ENCODE measurements at places on chromosomes 11 and 22. TPM values are rescaled to one million over a fixed set of nuclear protein-coding genes. Genes with fewer than 3 reads are reported as not detected.

GRCh38 chr22:42907404-42908373, 50.6 kb upstream of the ARFGAP3 start:
- no peaks in the 10 kb centered on the region for H3K4me1 ChIP-seq
- DNase-seq: no peak
- H3K4me3 ChIP-seq: no peak overlapping the region
- no peaks in the 10 kb centered on the region for H3K27me3 ChIP-seq
- H3K27ac ChIP-seq: no peak overlapping the region

Gene CALCB
- total RNA-seq: not detected

DNA sequence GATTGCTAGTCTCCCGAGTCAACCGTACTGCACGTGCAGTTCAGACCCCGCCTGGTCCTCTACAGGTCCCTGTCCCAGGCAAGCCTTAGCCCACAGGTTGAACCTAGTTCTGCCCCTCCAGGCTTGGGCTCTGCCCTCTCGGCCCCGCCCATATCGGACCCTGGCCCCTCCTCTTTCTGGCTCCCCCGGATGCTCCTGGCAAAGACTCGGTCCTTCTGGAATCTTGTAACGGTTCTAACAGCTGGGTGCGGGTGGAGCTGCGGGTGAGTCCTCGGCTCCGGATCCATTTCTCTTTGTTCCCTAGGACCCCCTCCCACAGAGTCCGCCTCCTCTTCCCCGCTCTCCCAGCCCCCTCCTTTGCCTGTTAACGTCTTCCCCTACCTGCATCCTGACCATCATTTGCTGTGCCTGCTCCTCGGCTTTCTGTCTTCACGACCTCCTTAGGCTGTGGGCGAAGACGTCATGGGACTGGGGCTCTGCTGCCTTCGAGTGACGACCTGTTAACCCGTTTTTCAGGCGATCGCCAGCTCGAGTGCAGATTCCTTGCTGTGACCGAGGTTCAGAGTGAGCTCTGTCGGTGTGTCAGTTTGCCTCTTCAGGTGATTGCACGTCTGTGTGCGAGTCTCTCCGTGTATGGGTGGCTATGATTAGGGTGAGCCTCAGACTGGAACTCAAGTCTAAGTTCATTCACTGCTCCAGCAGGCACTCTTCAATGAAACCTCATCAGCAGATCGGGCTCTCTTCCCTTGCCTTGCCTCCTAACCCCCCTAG, at the start of gene DNHD1:
Gene DNHD1, plus strand, starts transcription at position 212 of the 771 bp plus-strand sequence. CDS start 936 bp downstream, outside the sequence.
- no peak within 1 kb of the TSS for H3K4me3 ChIP-seq
- no peaks in the 10 kb centered on the region for H3K27me3 ChIP-seq
- H3K36me3 ChIP-seq: peaks cover 6% of the 10 kb centered on the region
- H3K27ac ChIP-seq: no peak within 1 kb of the TSS
- no peaks in the 10 kb centered on the region for H3K4me1 ChIP-seq

GRCh38 chr11:103202048-103202651, 92.9 kb downstream of the DYNC2H1 start:
- DNase-seq: no peak
- no peak overlapping the region for H3K27ac ChIP-seq
- H3K4me3 ChIP-seq: no peak overlapping the region
- H3K4me1 ChIP-seq: no peaks in the 10 kb centered on the region
- H3K27me3 ChIP-seq: no peaks in the 10 kb centered on the region
- H3K36me3 ChIP-seq: no peaks in the 10 kb centered on the region

DNA sequence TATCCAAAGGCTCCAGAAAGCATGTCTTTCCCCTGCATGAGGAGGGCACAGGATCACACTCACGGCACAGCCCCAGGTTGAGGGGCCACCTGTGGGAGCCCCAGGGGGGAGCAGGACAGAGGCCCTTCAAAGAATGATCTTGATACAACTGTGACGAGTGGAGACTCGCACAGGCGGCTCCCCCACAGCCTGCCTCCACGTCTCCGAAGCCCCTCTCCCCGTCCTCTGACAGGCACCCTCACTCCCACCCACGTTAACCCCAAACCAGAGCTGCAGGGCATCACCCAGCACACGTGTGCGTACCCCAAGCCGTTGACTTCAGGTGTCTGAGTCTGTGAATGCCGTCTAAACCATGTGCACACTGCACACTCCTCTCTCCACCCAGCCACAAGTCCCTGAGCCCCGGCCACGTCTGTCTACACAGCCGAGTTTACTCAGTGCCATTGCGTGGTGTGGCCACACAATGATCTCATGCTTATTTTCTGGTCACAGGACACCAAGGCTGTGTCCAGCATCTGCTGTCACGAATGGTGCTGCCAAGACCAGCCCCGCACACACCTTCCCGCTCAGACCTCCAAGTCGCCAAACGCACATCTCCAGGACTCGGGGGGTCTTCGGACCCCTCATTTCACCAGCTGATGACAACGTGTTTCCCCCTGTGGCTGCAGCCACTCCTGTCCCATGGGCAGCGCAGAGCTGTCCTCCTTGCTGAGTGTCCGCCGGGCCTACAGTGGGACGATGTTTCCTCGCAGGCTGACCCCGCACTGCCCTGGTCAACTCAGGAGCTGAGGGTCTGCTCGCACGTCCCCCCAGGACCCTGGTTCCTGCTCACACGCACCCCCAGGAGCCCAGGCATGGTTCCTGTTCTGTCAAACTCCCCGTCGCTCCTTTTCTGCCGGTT, 251.2 kb downstream of the BRD1 start:
- no peak overlapping the region for H3K27ac ChIP-seq
- H3K4me1 ChIP-seq: no peaks in the 10 kb centered on the region
- no peak for DNase-seq
- H3K36me3 ChIP-seq: no peaks in the 10 kb centered on the region
- no peaks in the 10 kb centered on the region for H3K27me3 ChIP-seq

Gene OR52I1
- not detected for total RNA-seq

DNA sequence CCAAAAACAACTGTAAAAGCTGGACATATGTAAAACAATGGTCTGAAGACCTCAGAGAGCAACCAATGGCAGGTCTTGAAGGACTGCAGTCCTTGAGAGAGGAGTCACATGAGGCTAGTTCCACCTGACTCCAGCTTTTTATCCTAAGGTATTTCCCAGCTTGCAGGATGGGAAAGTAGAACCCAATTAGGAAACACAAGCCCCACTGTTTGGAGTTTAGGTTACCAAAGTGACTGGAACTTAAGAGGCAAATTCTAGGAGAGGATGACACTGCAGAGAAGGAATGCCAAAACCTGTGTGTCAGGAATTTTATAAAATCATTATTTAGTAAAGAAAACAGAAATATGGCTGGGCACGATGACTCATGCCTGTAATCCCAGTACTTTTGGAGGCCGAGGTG, 18.4 kb downstream of the OR2AT4 start:
- no peaks in the 10 kb centered on the region for H3K36me3 ChIP-seq
- no peak overlapping the region for H3K4me3 ChIP-seq
- no peak overlapping the region for H3K27ac ChIP-seq
- no peak for DNase-seq
- H3K4me1 ChIP-seq: no peaks in the 10 kb centered on the region
- peaks cover 12% of the 10 kb centered on the region for H3K27me3 ChIP-seq

- no peaks in the 10 kb centered on the region for H3K27me3 ChIP-seq
- no peak overlapping the region for H3K27ac ChIP-seq
- no peak overlapping the region for H3K4me3 ChIP-seq
Observed at GRCh38 chr11:65221026-65221425, 39.3 kb downstream of the CAPN1 start.

DNA sequence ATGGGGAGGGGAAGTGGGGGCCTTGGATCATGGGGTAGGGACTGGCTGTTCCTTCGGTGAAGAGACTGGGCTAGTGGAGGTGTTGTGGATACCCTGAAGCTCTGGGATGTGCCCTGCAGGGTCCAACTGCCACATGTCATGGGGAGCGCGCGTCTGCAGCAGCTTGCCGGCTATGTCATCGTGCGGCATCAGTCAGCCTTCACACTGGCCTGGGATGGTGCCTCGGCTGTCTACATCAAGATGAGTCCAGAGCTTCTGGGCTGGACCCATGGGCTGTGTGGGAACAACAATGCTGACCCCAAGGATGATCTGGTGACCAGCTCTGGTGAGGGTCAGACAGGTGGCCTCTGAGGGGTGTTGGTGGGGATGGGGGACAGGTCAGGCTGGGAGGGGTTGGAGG, 9.9 kb downstream of the OTOG start:
- H3K27me3 ChIP-seq: no peaks in the 10 kb centered on the region
- H3K27ac ChIP-seq: no peak overlapping the region
- no peaks in the 10 kb centered on the region for H3K4me1 ChIP-seq
- no peak overlapping the region for H3K4me3 ChIP-seq
- no peak for DNase-seq
- no peaks in the 10 kb centered on the region for H3K36me3 ChIP-seq

Gene GUCY1A2
- total RNA-seq: 1.9 TPM

GRCh38 chr11:71250523-71251150, 1.7 kb downstream of the SHANK2 start:
- H3K36me3 ChIP-seq: no peaks in the 10 kb centered on the region
- DNase-seq: no peak
- H3K4me3 ChIP-seq: no peak overlapping the region
- H3K27me3 ChIP-seq: peaks cover 15% of the 10 kb centered on the region

Gene GRK3
- total RNA-seq: 12.0 TPM

DNA sequence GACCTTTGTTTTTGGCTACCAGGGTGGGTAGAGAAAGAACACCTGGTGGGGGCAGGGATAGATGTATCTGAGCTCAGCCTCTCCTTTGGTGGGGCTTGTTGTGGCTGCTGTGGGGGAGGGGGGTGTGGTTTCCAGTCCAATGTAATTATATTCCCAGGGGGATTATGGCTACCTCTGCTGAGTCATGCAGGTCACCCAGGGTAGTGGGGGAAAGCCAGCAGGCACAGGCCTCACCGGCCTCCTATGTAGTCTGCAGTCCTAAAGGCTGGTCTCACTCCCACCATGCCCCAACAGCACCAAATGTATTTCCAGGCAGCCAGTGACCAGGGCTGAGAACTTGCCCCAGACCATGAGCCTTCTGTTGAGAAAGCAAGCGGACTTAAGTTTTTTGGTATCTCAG, 119.6 kb downstream of the DYNC2H1 start:
- H3K4me3 ChIP-seq: no peak overlapping the region
- H3K27ac ChIP-seq: no peak overlapping the region
- H3K36me3 ChIP-seq: no peaks in the 10 kb centered on the region
- DNase-seq: no peak
- H3K4me1 ChIP-seq: no peaks in the 10 kb centered on the region

GRCh38 chr11:1718326-1718725, 21.3 kb downstream of the KRTAP5-6 start:
- no peak overlapping the region for H3K27ac ChIP-seq
- no peaks in the 10 kb centered on the region for H3K27me3 ChIP-seq
- no peak overlapping the region for H3K4me3 ChIP-seq
- H3K36me3 ChIP-seq: no peaks in the 10 kb centered on the region

- H3K4me3 ChIP-seq: no peak overlapping the region
- no peaks in the 10 kb centered on the region for H3K27me3 ChIP-seq
Observed at GRCh38 chr11:67491276-67492068, 8.6 kb downstream of the AIP start.

All from Panc1 (cell line).